T-helper 17 cell (primary cell): ENCODE measurements at places on chromosomes 5 and 9.

GRCh38 chr5:155532621-155533311, 519.2 kb downstream of the KIF4B start:
- no peak for DNase-seq

DNA sequence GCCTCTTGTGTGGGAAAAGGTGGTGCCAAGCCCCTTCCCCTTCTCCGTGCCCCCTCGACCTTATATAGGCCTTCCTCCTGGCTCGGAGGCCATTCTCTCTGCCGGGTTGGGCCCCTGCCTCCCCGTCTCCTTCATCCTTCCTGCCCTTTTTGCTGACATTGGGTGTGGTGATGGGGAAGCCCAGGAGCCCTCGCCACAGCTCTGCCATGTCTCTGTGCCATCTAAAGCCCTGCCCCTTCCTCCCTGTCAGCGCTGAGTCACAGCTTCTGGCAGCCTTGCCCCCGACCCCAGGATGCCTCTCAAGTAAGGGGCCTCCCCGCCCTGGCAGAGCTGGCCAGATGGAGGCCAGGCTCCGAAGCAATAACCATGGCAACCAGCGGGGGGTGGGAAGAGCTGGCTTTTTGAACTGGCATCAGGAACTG, 30.4 kb downstream of the JADE2 start:
- DNase-seq: peak; percentile 88

- DNase-seq: no peak
Measured at GRCh38 chr5:114789773-114790402, 379.8 kb downstream of the TRIM36 start.

DNA sequence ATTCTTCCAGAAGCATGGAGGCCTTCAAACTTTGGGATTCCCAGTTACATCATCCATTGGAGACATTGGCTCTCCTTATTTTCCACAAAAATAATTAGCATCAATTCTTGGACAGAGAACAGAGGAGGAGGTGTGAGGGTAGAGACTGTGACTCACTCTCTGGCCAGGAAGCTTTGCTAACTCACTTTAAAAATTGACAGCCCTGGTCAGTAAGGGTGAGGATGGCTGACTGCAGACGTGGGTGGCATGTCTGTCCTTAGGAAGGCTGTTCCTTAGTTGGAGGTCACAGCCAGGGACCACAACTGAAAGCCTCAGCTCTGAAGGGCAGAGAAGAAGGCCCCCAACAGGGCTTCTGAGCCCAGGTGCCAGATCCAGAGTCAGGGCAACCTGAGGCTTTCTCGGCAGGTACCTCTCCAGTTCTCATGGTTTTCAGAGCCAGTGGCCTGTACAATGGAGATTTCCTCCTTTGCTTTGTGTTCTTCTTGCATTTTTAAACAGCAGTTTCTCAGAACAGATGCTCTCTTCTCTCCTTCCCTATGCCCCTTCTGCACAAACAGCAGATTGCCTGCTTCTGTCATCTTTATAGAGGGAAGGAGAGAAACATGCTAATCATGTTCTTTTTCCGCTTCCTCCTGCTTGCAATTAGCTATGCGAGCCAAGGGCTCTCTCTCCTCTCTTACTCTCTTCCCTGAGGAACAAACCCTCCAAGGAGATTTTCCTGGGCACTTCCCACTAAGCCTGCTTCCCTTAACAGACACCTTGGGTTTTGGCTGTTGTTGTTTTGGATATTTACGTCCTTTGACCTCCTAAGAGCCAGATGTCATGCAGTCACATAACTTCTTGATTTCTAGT, 92.5 kb upstream of the ZNF366 start:
- no peak for DNase-seq

DNA sequence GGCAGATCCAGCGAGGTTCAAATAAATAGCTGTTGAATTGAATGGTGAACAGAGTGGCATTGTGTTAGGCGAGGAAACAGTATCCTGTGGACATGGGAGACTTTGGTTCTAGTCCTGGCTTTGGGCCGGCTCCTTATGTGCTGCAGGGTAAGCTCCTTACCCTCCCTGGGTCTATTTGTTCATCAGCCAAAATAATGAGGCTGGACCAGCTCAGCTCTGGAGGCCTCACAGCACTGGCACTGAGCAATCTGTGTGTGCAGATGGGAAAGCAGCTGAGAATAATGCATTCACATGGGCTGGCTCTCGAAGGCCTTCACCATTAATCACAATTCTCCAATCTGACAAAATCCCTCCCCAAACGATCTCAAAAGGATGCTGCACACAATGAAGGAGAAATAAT, 81.9 kb downstream of the APBA1 start:
- no peak for DNase-seq

DNA sequence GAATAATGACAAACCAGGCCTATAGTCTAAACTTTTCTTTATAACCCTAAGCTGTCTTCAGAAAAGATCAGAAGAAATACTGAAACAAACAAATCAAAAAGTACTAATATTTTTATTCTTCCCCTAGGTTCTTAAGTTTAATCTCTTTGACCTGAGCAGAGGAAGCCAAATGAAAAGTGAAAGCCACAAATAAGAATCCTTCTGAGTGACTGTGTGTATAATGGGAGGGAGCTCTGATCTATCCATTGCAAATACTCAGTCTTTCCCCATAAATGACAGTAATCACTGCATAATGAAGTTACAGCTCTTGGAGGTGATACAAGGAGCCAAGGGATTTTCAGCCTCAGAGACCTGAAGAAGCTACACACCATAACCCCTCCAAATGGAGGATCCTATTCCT, 126.9 kb upstream of the ATP10B start:
- DNase-seq: no peak

DNA sequence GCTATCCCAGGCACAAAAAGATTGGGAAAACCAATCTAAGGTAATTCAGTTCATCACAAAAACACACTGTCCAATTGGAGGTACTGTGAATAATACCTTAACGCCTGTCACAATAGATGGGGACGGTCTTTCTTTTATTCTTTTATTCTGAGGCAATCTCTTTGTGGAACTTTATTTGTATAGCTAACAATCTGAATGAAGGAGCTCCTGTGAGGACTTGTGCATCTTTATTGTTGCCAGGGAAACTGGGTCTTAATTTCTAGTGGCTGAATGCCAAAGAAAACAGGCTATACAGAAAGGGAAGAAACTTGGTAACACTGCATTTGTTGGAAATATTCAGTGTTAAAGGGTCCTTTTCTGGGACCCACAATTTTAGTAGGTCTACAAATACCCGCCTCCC, 546.9 kb upstream of the C9orf72 start:
- no peak for DNase-seq

- no peak for DNase-seq
Measured at GRCh38 chr9:87062746-87063145, 115.4 kb upstream of the GAS1 start.

DNA sequence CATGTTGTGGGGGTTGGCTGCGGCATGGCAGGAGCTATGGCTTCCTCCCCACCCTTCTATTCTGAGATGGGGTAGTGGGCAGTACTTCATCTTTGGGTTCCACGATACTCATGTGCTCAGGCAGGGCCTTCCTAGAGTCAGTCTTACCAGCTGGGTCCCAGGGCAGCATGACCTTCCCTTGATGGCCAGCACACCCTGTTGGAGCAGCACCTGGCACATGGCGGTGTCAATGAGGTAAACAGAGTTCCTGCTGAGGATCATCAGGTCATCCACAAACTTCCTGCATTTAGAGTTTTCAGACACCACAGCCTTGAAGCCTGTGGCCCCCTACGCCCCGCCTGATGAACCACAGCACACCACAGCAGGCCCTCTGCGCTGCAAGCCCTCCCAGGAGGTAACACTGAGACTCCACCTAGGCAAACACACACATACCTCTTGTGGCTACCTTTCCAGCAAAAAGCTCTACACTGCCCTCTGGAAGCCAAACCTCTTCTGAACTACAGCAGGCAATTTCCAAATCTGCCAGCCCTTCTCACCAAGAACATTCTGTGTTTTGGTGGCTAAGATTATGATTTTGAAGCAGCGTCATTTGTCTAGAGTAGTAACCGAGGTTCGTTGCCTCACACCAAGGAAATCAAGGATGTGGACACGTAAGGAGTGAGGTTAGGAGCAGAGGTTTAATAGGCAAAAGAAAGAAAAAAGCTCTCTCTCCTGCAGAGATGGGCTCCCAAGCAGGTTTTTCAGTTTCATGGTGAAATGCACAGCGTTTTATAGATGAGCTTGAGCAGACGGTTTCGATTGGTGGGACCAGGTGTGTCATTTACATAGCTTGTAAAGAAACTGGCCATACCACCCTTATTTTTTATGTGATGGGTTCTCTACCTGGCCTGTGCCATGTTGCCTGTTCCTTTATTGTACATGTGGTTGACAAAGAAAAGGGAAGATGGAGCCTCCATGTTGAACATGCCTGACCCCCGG, 20.3 kb upstream of the TMEM174 start:
- no peak for DNase-seq

GRCh38 chr5:127858116-127858784, 155.1 kb downstream of the CCDC192 start:
- DNase-seq: no peak

GRCh38 chr5:109944461-109944860, 254.7 kb downstream of the MAN2A1 start:
- DNase-seq: no peak

DNA sequence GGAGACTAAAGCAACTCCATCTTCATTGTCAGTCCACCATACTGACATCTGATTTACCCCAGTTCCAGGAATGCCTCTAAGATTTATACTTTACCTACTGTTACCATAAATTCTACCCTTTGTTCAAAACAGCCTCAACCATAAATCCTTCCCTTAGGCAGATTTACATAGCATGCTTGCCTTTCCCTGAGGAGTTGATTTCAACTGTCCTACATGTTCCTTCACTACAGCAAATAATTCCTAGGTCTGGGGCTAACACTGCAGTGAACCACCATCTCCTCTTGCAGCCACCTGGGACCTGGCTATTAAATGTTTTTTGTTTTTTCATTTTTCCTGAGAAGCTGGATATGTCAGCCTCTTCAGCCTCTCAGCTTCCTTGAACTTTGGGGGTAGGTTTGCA, 166.9 kb upstream of the PDE4D start:
- no peak for DNase-seq

- DNase-seq: no peak
Measured at GRCh38 chr9:136688274-136689107, 1.2 kb upstream of the AGPAT2 start.

DNA sequence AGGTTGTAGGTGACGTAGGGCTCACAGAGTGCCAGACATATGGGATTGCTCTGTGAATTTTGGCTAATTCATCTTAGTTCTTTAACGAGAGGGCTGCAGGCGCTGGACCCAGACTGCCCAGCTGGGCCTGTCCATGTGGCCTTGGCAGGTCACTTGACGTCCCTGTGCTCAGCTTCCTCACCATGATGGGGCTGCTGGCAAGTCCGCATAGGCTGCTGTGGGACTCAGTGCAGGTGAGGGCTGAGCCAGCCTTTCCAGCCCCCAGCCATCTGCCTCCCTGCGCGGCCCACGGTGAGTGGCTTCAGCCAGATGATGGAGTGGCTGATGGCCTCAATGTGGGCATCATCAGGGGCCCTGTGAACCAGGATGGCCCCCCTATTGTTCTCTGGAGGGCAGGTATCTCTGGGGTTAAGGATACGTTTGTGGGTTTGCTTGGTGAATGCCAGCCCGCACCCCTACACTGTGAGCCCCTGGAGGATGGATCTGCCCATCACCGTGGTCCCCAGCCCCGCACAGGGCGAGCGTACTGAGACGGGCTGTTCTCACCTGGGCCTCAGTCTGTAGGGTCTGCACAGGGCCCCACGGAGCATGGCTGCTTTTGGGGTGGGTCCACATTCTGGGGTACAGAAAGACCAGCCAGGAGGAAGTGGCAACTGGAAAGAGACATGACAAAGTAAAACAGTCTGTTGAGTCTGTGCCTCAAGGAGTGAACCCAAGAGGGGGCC, 3.7 kb downstream of the CARD19 start:
- no peak for DNase-seq

DNA sequence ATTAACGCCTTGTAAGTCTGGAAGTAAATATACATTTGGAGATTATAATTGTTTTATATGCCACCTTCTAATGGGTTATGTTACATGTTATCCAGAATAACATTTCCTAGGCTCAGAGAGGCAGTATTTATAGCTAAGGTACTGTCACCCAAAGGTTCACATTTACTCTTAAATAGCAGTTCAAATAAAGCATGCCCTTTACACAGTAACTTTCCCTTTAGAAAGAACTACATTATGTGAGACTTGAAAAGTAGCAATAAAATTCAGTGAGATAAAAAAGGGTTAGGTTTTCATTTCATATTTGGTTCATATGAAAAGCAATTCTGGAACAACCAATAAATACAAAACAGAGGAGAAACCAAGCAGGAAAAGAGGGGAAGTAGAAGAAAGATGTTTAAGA, 35.1 kb downstream of the SKIC3 start:
- DNase-seq: no peak

- DNase-seq: no peak
Measured at GRCh38 chr9:33867747-33868439, 50.9 kb downstream of the UBE2R2 start.

DNA sequence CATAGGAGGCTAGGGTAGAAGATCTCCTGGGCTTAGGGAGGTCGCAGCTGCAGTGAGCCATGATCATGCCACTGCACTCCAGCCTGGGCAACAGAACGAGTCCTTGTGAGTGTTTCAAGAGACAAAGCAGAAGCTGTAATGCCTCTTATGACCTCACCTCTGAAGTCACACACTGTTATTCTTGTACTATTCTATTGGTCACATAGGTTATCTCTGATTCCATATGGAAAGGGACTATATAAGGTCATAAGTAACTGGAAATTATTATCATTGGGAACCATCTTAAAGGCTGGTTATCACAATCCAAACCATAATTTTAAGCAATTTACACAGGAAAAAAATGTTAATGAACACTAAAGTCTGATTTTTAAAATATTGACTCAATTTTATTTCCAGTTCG, 17.9 kb upstream of the AFF4 start:
- no peak for DNase-seq

DNA sequence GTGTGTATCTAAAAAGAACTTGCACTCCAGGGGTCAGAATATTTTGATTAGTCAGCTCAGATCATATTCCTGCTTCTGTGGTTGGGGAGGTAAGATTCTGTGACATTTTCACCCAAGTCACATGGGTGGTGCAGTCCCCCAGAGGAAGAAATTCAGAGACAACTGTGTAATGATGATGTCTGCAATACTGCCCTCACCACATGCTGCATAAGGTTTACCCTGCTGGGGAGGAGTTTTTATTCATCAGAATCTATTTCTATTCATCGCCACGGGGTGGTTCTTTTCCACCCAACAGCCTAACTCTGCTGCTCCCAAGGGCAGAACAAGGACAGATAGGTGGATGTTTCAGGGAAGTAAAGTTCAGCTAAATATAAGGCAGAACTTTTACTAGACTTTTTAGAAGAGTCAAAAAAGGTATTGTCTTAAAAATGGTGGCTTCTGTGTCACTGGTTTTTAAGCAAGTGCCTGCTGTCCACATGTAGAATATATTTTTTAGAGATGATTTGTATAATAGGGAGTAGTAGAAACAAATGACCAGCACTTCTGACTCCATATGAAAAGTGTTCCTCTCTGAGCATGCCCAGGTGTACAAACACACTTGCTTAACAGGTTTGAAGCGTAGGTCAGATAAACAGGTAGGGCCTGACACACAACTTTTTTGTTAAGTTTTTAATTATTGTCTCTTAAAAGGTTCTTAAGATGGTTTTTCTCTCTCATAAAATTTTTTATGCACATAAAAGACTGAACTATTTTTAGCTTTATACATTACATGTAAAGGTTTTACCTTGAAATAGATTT, 352.7 kb downstream of the LRRC70 start:
- no peak for DNase-seq
